ENCODE measurements at places on chromosomes 4 and X.

GRCh38 chrX:71296806-71297205 lies 4.7 kb upstream of the ITGB1BP2 start:
- DNase-seq = no peak

GRCh38 chr4:588351-588849 lies 12.3 kb upstream of the TMEM271 start:
- DNase-seq = no peak

- no peak for DNase-seq
Observed at GRCh38 chrX:65831268-65831667, 163.8 kb downstream of the MSN start.

DNA sequence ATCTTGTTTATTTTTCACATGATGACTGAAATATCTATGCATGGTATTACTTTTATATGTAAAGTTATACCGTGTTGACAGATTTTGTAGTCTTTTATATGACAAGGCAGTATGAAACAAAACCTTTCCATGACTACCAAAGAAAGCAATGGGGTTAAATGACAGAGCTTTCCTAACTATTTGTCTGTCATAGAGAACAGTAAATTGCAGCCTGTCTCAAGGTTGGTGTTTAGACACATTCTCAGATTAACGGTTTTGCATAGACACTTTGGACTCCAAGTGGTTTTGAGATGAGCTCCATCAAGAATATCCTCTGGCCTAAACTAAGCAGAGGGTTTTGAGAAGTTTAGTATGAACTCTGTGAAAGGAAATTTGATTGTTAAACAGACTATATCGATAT lies 180.7 kb upstream of the TENM3 start:
- no peak for DNase-seq

DNA sequence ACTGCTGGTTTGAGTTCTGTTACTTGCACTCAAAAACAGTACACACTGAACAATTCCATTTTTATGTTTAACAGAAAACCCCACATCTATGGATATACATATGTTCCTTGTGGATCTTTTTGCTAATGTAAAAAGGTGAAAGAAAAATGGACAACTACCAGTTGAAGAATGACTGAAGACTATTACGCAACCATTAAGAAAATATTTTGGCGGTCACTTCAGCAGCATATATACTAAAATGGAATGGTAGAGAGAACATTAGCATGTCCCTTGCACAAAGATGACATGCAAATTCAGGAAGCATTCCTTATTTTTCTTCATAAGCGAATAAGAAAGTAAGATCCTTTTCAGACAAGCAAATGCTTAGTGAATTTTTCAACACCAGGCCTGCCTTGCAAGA lies 84.6 kb upstream of the FMR1 start:
- DNase-seq = no peak

DNA sequence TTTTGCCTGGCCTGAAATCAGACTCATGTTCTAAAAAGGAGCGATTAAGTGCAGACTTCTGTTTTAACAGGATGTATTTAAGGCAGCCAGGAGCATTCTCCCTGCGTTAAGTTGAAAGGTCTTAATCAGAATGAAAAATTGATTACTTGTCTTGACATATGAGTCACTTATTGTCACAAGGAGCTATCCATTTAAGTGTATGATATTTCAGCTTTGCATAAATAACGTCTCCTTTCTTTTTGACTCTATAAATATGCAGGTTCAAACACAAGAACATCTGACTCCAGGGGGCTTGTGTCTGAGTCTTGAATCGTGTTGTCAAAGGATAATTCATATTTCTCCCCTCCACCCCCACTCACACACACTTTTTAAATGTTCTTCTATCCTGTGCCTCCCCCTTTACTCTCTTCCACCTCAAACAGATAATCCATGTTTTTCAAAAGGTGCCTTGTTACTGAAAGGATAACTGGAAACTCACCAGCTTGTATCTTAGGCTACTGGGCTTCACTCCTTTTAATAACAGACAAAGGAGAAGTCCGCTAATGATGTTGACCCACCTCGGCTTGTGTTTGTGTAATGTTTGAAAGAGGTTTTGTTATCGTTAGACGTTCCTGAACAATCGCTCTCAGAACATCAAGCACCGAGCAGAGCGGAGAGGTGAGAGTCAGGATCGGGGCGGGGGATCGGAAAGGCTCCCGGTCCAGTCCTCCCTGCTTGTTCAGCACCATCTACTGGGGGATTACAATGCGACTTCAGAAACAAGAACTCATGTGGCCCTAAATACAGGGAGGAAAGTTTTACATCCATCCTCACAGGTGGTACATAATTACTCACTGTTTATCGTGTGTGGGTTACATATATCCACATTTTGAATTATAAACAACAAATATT lies 107.5 kb upstream of the RPL34 start:
- DNase-seq = no peak

DNA sequence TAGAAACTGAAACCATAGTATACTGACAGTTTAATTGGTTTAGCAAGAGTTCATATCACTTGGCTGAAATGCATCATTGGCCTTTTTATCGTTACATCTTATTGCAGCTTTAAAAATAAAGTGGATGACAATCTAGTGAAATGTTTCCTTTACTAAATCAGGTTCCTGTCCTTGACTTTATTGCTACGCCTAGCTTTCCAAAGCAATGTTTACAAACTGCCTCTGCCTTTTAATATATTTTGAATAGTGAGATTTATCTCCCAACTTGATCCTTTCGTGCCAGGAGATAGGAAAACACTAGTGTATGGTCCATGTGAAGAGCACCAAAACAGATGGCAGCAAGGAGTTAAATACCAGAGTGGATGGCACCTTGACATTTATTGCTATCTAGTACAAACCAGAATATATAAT lies 67.0 kb downstream of the GPC3 start:
- DNase-seq = no peak

DNA sequence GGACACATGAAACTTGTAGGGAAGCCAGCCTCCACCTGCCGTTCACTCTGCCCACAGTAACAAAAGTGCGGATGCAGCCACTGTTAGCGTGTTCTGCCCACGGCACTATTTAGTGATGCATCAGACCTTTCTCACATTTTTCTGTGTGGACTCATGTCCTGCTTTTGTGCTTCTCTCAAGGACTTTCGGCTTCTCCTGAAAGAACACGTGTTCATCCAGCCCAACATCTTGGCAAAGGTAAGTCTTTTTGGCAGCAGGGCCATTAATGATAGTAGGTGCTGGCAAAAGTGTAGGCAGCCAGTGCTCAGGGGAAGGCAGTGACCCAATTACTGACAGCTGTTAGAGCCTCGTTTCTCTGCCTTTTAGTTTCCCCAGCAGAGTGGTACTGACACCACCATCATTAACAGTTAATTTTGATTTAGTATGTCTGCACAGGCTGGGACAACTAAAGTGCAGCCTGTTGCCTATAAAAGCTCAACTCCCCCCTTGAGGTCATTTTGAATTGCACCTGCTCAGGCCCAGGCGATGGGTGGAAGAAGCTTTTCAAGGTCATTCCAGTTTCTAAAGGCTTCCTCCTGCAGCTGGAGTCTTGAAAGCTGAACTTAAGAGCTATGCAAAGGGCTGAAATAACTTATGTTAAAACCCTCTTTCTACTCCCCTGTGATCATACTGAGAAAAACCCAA lies 54.5 kb upstream of the HPSE start:
- DNase-seq = no peak

GRCh38 chr4:67892253-67892652 lies 8.5 kb upstream of the TMPRSS11D start:
- no peak for DNase-seq

- DNase-seq = peak; percentile 16
Observed at GRCh38 chr4:15779306-15779705, 1.2 kb downstream of the CD38 start.

- no peak for DNase-seq
Observed at GRCh38 chr4:11910812-11911211, 482.1 kb upstream of the HS3ST1 start.

DNA sequence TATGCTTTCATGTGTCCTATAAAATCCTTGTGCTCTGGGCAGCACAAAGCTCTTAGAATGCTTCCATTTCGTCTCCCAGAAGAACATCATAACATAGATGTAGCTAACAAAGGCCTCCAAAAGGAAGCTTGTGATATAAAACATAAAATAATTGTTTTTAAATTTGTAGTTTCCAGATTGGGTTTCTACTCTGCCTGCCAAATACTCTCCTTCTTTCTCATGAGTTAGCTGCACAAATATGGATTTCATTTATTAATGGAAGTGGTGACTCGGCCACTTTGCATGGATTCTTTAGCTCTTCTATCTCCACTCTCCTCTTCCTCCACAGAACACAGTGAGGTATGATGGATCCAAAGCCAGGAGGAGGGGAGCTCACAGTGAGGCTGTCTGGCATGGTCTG lies 265.4 kb downstream of the COL25A1 start:
- no peak for DNase-seq

- DNase-seq = no peak
Observed at GRCh38 chr4:124055336-124055735, 657.2 kb downstream of the ANKRD50 start.

- no peak for DNase-seq
Observed at GRCh38 chr4:128355305-128355704, 67.7 kb upstream of the PGRMC2 start.

GRCh38 chr4:36445480-36445879 lies 164.1 kb downstream of the DTHD1 start:
- DNase-seq = no peak

- DNase-seq = no peak
Observed at GRCh38 chr4:2961421-2961810, 1.8 kb downstream of the NOP14 start.
